Fibroblast of the aortic adventitia (primary cell): ENCODE measurements at places on chromosomes 13 and 19.
A peak's percentile ranks its signal among the peaks of the same experiment; 100 is the strongest.

GRCh38 chr13:113742000-113742441 is 17.0 kb upstream of the TMEM255B start:
- DNase-seq: peak; percentile 49

- DNase-seq: no peak
These were observed 486 bp downstream of the ZNF529 start for GRCh38 chr19:36572593-36573019.

- no peak for DNase-seq
These were observed 553.1 kb downstream of the EFNB2 start for GRCh38 chr13:105982219-105982930.

GRCh38 chr19:1470305-1471009 is 8.6 kb downstream of the C19orf25 start:
- no peak for DNase-seq

DNA sequence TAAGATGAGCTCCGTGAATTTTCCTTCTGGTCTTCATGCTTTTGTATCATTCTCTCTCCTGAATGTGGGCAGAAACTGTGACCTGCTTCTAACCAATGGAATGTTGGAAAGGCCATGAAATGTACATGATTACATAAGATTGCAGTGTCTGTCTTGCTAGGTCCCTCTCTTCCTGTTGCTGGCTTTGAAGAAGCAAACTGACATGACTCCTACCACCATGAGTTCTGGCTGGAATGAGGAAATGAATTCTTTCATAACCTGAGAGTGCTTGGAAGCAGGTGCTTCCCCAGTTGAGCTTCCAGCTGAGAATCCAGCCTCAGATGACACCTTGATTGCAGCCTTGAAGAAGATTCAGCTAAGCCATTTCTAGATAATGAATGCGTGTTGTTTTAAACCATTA is 275.0 kb upstream of the MIR17HG start:
- no peak for DNase-seq

GRCh38 chr19:45881909-45882528 is 3.9 kb downstream of the IRF2BP1 start:
- DNase-seq: no peak

DNA sequence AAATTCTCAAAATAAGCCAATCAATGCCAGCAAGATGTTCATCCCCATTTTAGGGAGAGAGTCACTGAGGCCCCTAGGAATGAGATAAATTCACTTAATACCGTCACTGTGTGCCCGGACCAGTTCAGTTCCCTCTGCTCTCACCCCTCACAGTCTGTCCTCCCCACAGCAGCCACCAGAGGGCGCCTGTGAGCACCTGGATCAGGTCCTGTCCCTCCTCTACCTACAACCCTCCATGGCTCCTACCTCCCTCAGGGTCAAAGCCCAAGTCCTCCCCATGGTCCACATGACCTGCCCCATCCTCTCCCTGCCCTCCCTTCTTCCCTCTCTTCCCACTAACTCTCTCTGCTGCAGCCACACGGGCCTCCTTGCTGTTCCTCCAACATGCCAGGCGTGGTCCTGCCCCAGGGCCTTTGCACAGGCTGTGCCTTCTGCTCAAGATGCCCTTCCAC is 42.0 kb upstream of the NFIC start:
- DNase-seq: peak; percentile 23

DNA sequence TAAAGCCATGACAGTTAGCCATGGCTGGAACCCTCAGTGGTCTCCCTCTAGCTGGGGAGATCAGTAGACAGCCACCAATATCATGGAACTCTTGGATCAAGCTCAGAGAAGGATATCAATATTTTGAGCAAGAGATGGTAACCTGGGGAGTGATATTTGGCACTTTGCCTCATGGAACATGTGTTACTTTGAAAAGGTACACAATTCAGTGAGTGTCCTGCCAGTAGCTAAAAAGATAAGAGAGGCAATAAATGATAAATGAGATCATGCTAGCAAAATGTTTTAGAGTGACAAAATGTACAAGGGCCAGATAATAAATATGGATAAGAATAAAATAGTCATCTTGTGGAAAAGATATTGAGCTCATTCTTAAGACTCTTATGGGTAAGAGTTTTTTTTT is 1618.7 kb downstream of the OLFM4 start:
- no peak for DNase-seq

GRCh38 chr19:29271341-29271740 is 58.4 kb upstream of the UQCRFS1 start:
- no peak for DNase-seq

- no peak for DNase-seq
These were observed 152.8 kb upstream of the PABPC3 start for GRCh38 chr13:24943136-24943535.

DNA sequence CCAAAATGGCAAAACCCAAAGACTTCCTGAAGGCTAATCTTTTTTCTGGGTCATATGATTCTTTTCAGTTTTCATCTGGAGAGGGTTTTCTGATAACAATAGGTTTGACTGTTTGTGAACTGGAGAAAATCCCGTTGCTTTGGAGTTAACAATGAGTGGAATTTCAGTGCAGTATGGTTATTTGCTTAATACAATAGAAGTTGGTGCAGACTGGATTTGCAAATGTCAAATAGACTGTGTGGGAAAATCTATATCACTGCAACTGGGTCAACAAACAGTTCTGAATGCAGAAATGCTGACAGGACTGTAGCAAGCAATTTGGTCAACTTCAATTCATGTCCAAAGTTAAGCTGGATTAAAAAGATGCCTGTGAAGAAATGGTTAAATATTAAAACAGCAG is 267.5 kb upstream of the ARGLU1 start:
- DNase-seq: no peak

DNA sequence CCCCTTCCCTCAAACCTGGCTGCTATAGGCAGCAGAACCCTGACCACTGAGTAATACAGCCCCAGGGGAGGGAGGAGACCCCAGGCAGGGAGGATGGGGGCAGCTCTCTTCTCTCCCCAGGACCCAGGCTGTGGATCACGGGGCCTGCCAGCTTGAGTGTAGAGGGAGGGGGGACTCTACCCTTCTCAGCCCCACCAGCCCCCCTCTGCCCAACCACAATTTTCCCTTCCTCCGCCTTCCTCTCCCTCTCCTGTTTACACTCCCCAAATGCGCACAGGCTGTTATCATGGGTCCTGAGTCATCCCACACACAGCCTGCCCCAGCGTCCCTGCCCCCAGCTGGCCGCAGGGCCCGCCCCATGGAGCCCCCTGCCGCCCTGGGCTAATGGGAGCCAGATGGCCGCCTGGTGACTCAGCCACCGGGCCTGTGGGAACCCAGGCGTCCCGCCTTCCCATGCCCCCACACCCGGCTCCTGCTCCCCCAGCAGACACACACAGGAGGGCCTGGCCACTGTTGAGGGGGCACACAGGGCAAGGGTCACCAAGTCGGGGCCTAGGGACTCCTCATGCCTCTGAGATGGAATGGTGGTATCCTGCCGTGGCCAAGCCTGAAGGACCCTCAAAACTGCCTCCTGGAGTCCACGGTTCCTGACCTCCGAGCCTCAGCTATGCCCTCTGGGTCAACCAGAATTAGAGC is 13.6 kb downstream of the CCDC97 start:
- DNase-seq: peak; percentile 96

- DNase-seq: no peak
These were observed 2.8 kb upstream of the KCNN1 start for GRCh38 chr19:17963936-17964691.

GRCh38 chr19:3224346-3225168 is at the start of gene CELF5:
Gene CELF5, plus strand, starts transcription at chr19:3224661. Its CDS starts 79 bp downstream, at chr19:3224740.
- DNase-seq: no peak

DNA sequence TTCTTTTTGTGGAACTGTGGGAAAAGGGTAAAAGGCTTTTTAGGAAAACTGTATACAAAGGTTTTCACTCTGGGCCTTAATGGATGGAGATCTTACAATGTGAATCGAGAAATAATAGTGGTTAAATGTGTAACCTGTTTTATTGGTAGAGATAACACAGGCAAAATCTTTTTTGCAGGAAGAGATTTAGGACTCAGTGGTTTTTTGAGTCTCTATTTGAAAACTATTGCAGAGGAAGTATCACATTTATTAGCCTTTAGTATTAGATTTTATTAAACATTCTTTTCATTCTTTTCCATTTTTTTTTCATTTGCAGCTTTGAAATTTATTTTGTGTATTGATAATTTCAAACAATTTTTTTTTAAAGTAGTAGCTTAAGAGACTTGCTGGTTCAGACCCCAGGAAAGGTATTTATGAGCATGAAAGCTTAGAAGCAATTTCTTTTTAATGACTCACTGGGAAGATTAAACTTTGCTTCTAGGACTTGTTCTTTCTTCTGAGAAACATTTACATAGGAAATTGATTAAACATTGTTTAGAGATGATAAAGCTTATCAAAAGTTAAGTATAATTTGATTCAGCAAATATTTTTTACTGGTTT is 10.5 kb downstream of the KLF5 start:
- DNase-seq: peak; percentile 19

DNA sequence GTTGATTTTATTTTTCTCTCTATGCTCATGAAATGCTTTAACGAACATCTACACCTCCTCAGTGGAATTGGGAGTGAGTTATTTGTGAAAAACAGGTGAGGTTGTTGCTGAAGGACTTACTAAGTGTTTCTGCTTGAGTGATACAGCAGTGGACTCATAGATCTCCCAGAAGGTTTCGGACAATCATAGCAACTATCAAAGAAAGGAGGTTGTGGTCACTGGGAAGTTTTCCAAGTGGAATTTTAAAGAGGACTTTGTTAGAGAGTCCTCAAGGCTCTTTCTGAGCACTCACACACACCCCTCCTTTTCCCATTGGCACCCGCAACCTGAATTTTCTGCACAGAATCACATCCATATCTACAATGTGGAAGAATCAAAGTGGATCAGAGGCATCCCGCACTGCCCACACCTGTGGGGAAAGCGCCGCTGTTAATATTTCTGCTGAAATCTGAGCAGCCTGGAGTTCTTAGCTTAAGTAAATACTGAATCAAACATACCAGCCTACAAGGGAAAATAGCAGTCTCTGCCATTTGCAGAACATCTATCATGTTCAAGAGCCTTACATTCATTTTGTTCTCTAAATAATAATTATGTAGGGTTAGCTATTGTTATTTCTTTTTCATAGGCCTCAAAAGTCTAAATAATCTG is 719.4 kb downstream of the DIAPH3 start:
- DNase-seq: no peak

DNA sequence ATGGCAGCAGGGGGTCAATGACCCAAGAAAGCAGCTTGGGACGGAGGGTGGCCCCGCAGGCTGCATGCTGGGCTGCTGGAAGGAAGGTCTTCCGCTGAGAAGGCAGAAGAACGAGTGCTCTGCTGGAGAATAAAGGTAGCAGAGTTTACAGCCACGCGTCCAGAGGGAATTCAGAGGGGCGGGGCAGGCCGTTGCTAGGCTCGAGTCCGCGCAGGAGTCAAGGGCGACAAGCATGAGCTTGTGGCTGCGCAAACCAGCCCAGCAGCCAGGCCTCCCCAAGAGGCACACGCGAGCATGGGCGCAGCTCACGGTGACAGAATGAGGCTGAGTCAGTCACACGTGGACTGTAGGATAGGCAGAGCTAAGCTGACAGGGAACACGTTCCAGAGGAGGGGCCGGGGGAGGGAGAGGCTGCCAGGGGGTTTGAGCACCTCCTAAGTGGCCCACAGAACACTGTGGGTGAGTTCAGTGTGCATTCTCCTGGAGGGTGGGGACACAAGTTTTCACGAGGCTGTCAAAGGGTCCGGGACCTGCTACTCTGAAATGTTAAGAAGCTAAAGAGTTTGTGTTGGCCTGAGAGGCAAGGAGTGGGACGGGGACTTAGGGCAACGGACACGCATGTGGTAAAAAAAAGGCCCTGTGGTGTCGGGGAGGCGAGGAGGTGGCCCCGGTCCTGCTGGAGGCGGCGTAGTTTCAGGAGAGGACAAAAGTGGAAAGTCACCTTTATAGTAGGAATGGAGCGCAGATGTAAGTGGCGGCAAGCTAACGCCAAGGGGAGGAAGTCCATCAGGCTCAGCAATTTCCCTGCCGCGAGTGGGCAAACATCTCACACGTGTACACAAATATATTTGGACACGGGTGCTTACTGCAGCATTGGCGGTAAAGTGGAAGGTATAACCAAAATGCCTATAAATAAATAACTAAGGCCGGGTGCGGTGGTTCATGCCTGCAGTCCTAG is 17.7 kb downstream of the RFX2 start:
- DNase-seq: peak; percentile 87

DNA sequence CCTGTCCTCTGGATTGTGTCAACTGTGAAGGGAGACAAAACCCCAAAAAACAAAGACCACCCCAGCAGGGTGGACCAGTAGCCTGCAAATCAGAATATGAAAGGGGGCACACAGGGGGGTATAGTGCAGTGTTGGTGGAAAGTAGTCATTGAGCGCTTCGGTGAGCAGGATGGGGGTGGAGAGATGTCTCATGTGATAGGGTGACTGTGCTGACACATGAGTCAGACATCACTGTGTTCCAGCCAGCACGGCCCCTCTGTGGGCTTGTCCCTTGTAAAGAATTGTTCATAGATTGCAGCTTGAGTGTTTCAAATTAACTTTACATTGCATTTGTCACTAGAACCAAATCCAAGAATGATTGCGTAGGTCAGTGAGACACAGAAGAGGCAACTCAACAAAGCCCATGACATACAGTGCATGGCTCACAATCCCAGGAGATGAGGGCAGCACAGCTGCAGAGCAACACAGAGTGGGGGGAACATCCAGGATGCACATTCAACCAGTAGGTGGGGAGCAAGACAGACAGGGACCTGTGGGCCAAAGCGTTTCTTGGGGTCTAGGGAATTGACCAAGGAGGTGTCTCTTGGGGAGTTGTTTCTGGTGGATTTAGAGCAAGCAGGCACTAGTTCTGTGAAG is 7.5 kb downstream of the ZNF440 start:
- DNase-seq: peak; percentile 58

DNA sequence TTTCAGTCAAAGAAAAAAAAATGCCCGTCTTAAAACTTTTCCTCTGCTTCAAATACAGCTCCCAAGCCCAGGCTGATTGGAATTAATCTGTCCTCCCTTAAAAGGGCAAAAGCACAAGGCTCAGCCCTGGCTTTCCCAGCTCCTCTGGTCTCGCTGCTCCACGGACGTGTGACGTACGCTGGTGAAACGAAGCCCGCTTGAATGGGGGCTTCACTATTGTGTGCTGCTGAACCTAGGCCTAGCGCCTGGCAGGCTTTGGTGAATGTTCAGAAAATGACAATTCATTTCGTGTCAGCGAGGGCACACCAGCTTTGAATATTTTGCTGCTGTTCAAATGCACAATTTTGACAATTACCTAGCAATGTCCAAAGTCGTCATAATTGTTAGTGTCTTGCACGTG is 615 bp upstream of the ZNF135 start:
- no peak for DNase-seq

DNA sequence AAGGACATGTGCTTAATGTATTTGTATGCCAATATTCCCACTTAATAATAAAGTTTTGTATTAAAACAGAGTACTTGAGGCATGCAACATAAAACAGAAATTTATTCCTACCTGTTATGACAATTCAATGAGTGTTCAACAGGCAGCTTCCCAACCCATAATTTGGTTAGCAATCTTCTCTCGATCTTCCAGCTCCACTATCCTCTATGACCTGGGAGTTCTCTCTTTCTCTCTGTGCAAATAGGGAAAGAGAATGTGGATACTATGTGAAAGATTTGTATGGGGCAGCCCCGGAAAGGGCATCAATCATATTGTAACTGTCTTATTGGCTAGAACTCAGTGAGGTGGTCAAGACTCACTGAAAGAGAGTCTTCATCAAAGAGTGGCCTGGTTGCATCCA is 644.9 kb upstream of the PCDH20 start:
- DNase-seq: no peak
